ENCODE measurements at places on chromosomes 4 and X.

GRCh38 chr4:176153124-176153523 lies 42.3 kb downstream of the SPATA4 start:
- no peak for DNase-seq

DNA sequence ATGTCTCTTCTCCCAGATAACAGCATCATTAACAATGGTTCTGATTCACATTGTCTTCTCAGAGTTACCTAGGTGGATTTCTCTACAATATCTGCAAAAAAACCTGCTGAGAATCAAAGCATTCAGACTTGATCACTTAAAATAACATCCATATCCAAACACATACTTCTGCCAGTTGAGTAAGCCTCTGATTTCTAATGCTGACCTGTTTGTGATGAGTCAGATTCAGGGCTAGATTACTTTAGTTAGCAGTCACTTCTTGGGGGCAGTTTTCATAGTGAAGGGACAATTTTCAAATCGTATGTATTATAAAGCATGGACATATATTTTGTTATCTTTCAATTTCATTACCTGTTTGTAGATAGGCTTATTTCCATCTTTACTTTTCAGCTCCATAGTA lies 35.5 kb downstream of the CCNI start:
- DNase-seq, result no peak

- DNase-seq, result no peak
Measured at GRCh38 chrX:150903110-150903508, 4.6 kb upstream of the CD99L2 start.

GRCh38 chr4:109022961-109023360 lies 260.1 kb upstream of the ETNPPL start:
- no peak for DNase-seq

DNA sequence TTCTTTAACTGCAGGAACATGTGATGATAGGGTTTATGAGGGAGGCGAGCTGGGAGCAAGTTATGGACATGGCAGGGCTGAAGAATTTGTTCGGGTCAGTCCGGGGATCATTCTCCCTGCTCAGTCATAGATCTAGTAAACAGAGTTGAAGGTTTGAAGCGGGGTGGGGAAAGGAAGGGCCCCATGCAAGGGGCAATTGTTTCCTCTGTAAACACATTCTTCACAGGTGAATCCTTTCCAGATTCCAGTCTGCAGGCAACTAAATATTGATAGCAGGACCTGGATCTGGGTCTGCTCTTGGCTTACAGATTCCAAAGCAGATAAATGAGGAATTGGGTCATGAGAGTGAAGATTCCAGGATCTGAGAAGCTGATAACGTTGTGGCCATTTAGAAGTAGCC lies 44.3 kb upstream of the ARHGAP24 start:
- no peak for DNase-seq

- DNase-seq, result no peak
Measured at GRCh38 chr4:38113132-38113531, 152.9 kb downstream of the PTTG2 start.

DNA sequence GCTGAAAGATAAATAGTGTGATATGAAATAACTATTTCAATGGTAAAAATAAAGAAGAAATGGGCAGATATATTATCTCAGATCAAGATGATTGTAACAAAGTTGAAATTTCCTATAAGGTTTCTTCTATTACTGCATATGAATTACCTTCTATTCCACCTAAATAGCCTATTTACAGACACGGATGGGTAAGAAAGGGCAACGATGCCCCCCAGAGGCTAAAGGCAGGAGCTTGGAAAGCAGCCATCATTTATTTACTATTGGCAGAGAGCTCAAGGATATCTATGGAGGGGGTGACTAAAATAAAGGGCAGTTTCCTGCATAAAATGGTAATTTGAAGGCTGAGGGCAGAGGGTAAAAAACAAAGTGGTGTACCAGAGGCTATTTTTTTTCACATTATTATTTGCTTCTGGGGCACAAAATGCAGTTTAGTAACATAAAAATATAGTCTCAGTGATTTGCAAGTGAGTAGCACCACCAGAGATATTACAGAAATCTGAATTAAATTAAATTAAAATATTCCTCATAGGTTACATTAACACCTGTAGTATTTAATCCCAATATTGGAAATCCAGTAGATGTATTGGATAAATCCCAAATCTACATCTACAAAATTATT lies 123.1 kb downstream of the BTC start:
- DNase-seq, result no peak

GRCh38 chrX:82230013-82230412 lies 1028.1 kb downstream of the SH3BGRL start:
- no peak for DNase-seq

- DNase-seq, result no peak
Measured at GRCh38 chr4:94525993-94526728, 74.4 kb downstream of the PDLIM5 start.

DNA sequence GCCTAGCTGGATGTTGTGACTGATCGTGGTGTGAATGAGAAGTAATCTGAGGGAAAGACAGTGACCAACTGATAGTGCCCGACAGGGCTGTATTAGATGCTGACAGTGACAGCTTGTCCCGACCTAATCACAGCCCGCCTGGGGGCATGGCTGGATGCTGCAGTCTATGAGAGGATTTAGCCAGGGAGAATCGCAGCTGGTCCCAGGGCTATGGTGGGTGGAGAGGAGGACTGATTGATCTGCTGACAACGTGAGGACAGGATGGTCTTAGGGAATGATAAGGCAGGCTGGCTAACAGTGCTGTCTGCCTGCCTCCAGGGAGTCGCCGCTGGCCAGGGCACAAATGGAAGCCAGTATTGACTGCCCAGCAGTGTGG lies 621 bp upstream of the SUV39H1 start:
- DNase-seq, result no peak

DNA sequence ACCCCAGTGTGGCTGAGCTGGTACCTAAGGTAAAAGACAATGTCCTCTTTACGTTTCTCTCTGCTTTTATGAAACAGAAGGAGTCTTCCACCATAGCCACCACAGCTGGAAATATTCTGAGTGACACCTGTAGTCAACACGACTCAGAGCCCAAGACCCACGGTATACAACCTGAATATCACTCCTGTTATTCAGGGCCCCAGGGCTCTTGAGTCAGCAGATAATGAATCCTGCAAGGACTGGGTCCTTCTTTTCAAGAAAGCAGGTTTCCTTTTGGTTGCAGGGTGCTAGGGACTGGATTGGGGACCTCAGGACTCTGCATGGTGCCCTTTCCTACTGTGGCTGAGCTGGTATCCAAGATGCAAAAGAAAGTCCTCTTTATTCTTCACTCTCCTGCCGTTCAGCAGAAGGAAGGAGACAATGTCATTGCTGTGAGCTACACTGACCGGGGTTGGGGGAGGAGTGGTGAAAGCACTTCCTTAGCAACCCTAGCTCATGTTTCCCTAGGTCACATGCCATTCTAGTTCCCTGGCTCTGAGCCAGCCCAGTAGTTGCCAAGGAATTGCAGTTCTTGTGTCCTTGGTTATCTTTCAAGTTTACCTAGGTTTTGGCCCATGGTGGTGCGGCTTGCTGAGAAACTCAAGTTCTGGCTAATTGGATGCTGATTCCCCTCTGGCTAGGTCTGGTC lies 23.7 kb upstream of the UNC5C start:
- DNase-seq, result no peak

- no peak for DNase-seq
Measured at GRCh38 chrX:24732766-24733500, 39.2 kb downstream of the POLA1 start.

- DNase-seq, result no peak
Measured at GRCh38 chr4:29220761-29221160, 1499.4 kb upstream of the PCDH7 start.

DNA sequence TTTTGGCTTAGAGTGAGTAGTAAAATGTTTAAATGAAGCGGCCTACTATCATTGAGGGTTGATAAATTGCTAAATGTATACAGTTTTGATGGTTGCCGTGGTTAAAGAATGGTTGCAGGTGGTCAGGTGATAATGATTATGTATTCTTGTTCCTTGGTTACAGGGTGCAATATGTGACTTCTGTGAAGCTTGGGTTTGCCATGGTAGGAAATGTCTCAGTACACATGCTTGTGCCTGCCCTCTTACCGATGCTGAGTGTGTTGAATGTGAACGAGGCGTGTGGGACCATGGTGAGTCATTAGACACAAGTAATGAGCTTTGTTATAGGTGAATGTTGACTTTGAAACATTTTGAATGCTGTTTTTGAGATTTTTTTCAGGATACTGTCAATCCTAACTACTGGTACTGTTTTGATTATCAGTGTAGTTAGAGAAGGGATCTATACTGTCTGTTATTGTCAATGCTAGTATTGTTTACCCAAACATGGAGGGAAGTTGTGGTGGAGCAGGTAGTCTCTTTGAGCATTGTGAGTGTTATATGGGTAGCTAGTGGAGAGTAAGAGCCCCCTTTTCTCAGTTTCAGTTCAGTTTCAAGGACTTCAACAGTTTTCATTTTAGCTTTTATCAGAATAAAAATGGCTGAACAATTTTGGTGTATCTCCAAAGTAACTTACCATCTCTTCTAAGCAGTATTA lies 8.9 kb downstream of the ZNF330 start:
- DNase-seq, result no peak

GRCh38 chr4:123640271-123640670 lies 243.7 kb downstream of the SPRY1 start:
- DNase-seq, result no peak

DNA sequence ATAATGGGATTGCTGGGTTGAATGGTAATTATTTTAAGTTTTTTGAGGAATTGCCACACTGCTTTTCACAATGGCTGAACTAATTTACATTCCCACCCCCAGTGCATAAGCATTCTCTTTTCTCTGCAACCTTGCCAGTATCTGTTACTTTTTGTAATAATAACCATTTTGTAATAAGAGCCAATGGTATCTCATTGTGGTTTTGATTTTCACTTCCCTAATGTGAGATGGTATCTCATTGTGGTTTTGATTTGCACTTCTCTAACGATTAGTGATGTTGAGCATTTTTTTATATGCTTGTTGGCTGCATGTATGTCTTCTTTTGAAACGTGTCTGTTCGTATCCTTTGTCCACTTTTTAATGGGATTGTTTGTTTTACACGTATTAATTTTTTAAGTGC lies 213.1 kb upstream of the HDX start:
- no peak for DNase-seq

- DNase-seq, result no peak
Measured at GRCh38 chrX:39946822-39947221, 150.9 kb downstream of the BCOR start.

GRCh38 chr4:142160509-142160908 lies 524.1 kb downstream of the IL15 start:
- no peak for DNase-seq

DNA sequence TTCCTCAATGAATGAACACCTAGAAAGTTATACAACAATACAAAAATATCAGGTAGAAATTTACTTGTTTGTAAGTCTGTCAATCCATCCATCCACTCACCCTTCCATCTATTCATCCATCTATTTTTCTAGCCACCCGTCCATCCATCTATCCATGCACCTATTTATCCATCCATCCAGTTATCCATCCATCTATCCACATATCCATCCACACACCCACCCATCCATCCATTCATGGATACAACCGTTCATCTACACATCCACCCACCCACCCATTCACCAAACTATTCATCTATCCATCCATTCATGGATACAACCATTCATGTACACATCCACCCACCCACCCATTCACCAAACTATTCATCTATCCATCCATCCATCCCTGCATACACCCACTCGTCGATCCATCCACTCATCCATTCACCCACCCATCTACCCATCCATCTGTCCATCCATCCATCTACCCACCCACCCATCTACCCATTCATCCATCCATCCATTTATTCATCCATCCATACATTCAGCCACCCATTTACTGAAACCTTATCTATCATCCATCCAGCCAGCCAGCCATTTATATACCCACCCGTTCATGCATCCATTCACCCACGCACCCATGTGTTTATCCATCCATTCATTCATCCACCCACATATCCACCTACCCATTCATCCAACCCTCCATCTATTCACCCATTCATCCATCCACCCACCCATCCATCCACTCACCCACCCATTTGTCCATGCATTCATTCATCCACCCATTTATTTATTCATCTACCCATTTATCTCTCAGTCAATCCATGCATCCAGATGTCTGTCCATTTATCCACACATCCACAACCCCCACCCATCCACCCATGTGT lies 10.4 kb upstream of the CD99 start:
- no peak for DNase-seq

DNA sequence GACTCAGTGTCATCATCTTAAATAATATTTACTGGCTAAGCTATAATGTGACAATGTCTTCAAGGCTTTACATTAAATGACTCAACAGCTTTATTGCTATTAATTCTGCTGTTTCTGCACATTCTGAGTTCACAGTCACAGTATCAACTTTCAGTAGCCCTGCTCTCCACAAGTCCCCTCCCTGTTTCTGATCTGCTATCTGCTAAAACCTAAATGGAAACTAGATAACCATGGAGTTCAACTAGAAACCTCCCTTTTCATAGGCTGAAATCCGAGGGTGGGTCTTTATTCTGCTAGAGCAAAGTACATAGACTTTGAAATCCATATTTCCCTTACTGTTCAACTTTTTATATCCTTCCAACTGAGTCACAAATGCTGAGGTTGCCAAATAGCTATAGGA lies 5.4 kb upstream of the ACE2 start:
- no peak for DNase-seq

DNA sequence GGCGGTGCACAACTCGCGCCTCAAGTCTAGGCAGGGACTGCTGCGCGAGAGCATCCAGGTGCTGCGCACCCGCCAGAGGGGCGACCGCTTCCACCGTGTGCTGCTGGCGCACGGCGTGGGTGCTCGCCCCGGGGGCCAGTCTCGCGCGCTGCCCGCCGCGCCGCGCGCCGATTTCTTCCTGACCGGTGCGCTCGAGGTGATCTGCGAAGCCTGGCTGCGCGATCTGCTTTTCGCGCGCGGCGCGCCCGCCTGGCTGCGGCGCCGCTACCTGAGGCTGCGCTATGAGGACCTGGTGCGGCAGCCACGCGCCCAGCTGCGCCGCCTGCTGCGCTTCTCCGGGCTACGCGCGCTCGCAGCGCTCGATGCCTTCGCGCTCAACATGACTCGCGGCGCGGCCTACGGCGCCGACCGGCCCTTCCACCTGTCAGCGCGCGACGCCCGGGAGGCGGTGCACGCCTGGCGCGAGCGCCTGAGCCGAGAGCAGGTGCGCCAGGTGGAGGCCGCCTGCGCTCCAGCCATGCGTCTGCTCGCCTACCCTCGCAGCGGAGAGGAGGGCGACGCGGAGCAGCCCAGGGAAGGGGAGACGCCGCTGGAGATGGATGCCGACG lies 1.3 kb downstream of the CHST7 start:
- DNase-seq, result no peak

Data from left forelimb (tissue), 1 donor.